ENCODE measurements at places on chromosomes 12 and 14.

- DNase-seq = no peak
Measured at GRCh38 chr12:85798122-85798521, 38.1 kb downstream of the RASSF9 start.

- DNase-seq = no peak
Measured at GRCh38 chr14:85604021-85604420, 74.1 kb downstream of the FLRT2 start.

- no peak for DNase-seq
Measured at GRCh38 chr12:131751335-131751734, 40.4 kb downstream of the SFSWAP start.

DNA sequence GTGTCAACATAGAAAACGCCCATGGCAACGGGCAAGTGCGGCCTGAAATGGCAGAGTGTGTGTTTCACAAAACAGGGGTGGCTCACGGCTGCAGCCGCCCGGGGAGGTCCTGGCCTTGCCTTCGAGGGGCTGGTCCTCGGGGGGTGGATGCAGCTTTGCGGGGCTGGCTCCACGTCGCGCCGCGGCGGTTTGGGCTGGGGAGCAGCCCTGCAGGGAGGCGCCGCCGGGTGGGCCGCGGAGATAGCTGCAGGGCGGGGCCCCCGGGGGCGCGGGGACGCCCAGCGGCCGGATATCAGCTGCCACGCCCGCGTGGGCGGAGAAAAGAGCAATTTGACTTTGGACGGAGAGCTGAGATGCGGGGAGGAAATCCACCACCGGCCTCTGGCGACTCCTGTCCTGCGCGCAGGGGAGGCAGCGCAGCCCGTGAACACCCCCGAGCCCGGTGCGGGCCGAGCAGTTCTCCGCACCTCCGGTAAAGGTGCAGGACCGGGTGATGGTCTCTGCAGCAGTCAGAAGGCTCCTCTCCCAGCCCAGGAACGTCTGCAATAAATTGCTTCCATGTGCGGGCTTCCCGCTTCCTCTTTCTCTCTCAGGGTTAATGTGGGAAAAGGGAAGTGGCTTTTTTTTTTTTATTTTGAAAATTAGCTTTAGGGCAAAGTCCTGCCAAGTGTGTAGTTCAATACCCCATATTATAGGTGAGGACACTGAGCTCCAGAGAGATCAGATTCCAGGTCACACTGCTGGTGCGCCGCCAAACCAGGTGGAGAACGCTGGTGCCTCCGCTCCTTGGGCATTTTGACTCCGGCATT lies 110.5 kb downstream of the ARF6 start:
- peak; percentile 84 for DNase-seq

DNA sequence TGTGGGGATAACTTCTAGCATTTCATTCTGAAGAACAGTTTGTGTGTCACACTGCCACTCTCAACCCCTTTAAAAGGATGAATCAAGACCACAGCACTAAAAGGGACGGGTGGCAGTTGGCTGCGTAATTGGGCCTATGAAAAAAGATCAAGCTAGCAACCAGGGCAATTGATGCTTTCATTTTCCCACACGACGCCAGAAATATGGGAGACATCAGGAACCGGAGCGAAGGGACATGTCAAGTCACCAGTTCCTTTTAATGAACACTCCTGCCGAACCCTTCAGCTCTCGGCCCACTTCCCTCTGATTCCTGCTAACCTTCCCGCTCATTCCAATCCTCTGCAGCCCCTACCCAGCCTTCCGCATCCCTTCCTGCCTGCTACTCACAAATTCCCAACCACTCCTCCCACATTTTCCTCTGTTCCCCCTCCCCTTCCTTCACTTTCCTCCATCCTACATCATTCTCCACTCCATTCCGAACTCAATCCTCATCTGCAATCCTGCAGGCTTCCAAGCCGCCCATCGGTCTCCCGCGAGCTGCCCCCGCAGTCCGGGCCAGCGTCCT lies 753 bp downstream of the CSRNP2 start:
- DNase-seq = peak; percentile 30

- no peak for DNase-seq
Measured at GRCh38 chr12:124537525-124538193, 29.8 kb downstream of the NCOR2 start.

DNA sequence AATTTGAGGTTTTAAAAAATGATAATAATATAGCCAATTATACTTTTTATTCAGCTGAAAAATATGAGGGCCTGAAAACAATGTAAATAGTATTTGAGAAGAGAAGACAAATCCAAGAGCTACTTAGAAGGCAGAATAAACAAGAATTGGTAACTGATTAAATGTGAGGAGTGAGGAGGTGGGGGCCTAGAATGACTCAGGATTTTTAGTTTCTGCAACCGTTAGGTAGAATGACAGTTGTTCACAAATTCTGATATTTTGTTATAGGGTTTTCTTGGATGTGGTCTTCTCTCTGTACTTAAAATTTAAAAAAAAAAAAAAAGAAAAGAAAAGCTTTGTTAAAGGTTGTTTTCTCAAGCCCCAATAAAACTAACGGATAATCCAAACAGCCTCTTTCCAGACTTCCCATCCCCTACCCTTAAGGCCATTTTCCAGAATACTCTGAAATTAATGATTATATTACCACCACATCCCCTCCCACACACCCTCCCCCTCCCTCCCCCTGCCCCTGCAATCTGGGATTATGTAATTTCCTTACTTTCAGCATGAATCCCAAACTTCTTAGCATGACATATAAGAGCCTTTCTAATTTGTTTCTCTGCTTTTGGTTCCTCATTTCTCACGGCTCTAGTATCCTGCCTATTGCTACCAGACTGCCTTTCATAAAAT lies 50.4 kb downstream of the LRP6 start:
- DNase-seq = no peak

DNA sequence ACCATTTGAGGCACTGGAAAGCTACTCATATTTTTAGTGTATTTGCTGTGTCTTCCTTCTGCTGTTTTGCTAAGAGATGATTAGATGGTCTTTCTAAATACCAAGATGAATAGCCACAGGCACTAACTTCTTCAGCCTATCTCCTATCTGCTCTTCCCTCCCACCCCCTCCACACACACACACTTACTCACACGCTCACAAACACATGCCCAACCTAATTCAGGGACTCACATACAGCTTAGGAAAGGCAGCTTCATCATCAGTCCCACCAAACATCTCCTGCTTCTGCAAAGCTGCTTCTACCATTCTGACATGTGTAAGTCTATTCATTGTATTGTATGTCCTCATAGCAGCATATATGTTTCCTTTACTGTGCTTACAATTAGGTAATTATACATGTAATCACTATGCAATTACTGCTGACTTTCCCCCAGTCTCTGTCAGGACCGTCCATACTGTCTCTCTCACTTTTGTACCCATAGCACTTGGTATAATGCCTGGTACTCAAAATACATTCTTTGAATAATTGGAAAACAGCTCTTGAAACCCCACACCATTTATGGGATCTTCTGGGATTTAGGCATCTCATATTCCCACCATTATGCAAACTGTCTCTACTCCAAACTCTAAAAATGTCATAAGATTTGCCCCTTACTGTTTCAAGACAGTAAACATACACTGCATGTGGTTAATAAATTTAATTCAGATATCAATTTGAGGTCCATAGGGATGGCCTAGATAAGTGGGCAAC lies 83.3 kb upstream of the HIF1A start:
- DNase-seq = no peak

GRCh38 chr12:109098651-109099050 lies 1.3 kb downstream of the UNG start:
- DNase-seq = no peak

- DNase-seq = peak; percentile 86
Measured at GRCh38 chr12:122895704-122896636, at the start of gene VPS37B. VPS37B (minus strand) TSS chr12:122896124; CDS start chr12:122896062, 62 bp downstream.

- no peak for DNase-seq
Measured at GRCh38 chr14:55881577-55882241, 236.5 kb upstream of the PELI2 start.

DNA sequence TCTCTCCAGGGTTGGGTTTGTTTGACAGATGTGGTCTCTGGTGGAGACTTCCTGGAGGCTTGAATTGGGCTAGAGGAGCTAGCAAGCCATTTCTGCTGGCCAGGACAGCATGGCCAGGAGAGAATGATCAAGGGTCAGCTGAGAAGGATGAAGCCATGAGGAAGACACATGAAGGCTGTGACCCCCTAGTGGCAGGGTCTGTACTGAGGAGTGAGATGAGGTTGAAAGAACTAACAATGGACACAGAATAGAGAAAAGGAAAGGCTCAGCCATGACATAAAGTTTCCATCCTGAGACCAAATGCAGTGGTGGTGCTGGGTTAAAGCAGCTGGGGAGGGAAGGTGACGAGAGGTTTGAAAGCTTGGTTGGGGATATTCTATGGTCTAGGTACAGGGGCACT lies 89.9 kb downstream of the NT5DC3 start:
- DNase-seq = no peak

DNA sequence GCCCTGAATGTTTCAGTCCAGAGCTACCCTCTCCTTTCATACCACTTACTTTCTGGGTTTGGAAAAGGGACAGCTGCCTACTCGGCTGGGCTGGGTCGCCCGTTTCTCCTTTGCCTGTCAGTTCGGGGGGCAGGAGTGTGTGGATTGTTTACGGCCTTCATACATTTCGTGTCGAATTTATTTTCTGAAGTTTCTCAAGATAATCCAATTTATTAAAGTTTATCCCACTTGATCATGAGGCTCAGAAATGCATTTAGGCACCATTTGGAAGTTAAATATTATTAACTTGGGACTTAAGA lies 608 bp downstream of the ZNF410 start:
- DNase-seq = no peak

DNA sequence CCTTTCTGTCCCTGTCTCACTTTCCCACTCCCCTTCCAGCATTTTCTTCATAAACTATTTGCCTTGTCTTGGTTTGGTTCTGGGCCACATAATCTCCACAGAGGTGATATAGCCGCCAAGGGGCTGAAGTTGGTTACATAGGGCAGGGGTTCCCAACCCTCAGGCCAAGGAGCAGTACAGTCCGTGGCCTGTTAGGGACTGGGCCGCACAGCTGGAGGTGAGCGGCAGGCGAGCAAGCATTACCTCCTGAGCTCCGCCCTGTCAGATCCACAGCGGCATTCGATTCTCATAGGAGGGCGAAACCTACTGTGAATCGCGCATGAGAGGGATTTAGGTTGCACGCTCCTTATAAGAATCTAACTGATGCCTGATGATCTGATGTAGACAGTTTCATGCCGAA lies 80.6 kb upstream of the HIF1A start:
- no peak for DNase-seq

DNA sequence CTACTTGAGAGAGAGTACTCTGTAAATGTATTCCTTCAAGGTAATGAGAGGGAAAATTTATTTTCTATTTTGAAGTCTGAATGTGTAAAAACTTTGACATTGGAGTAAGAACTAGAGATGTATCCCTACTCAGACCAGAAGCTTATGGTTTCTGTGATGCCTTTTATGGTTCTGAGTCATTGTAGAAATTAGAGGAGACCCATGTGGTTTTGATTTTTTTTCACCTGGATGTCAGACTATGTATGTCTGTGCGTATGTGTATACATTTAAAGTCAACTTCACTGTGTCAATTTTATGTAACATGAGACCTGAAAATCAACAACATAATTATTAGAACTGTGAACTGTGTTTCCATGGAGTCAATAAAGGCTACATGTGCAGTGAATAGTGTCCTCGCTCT lies 302.0 kb downstream of the TRHDE start:
- no peak for DNase-seq

- no peak for DNase-seq
Measured at GRCh38 chr12:52615208-52615868, 3.0 kb downstream of the KRT73 start.

GRCh38 chr12:124566997-124567672 lies at the start of gene NCOR2:
NCOR2 (minus strand) TSS chr12:124567612; CDS start chr12:124495251, 72,361 bp downstream.
- DNase-seq = peak; percentile 37

DNA sequence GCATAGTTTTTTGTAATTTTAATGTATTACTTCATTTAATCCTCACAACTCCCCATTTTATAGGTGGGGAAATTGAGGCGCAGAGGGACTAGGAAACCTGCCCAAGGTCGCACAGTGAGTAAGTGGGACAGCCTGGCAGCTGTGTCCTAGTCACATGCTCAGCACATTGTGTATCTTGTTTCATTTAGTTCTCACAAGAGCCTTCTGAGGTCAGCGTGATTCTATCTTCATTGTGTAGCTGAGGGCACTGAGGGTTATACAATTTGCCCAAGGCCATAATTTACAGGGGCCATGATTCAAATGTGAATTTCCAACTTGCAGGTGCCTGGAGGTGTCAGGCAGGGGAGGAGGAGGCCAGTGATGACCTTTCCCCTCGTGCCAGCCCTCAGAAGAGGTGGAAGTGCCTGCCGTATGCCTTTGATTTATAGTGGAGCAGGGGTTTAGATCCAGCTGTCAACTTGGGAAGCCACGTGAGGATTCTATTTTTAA lies 30.3 kb upstream of the SMOC1 start:
- DNase-seq = no peak

GRCh38 chr12:107903341-107904061 lies 129.0 kb downstream of the ASCL4 start:
- peak; percentile 5 for DNase-seq

- DNase-seq = no peak
Measured at GRCh38 chr12:21675641-21676040, 18.0 kb upstream of the LDHB start.

- no peak for DNase-seq
Measured at GRCh38 chr12:87280356-87280755, 748.8 kb downstream of the C12orf50 start.

GRCh38 chr12:82666830-82667229 lies 19.9 kb upstream of the TMTC2 start:
- DNase-seq = no peak

GRCh38 chr14:23153851-23154796 lies 29.3 kb downstream of the SLC7A8 start:
- no peak for DNase-seq

- DNase-seq = no peak
Measured at GRCh38 chr12:114404926-114405518, 922 bp downstream of the TBX5 start.

DNA sequence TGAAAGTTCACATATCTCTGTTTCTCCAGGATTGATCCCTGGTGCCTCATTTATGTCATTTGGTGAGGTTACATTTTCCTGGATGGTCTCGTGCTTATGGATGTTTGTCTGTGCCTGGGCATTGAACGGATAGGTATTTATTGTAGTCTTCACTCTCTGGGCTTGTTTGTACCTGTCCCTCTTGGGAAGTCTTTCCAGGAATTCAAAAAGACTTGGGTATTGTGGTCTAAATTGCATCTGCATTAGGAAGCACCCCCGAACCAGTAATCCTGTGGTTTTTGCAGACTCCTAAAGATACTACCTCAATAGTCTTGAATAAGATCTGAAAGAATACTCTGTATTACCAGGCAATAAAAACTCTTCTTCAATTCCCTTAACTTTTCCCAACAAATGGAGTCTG lies 720.8 kb downstream of the SLC6A15 start:
- no peak for DNase-seq

- DNase-seq = no peak
Measured at GRCh38 chr14:20750194-20750593, 4.5 kb downstream of the EDDM3A start.

DNA sequence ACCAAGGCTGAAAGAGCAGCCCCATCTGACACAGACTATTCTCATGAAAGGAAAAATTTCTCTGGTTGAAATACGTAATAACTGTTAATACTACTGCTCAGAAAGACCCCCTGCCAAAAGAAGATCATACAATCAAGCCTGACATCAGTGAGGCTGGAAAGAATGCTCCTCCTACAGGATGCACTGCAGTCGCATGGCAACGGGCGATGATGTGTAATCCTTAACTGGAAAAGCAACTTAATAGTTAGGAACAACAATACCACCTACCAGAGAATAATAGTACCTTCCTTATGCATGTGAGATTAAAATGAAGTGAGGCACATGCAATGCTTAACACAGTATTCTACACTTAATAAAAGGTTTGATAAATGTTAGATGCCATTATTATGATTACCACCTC lies 1.2 kb upstream of the GOLGA5 start:
- DNase-seq = no peak

GRCh38 chr12:116018282-116018681 lies 259.2 kb downstream of the MED13L start:
- DNase-seq = no peak

Measured in CD4-positive, alpha-beta T cell treated with Interleukin-2 at 100 ng/mL for 4 hours (primary cell).